Activated CD8-positive, alpha-beta memory T cell treated with anti-CD3 and anti-CD28 coated beads, Interleukin-2, amount 10 ng/mL, durations not matched to agents 7 days and 5 days (primary cell): ENCODE measurements at places on chromosomes 5 and 9. TPM values are rescaled to one million over a fixed set of nuclear protein-coding genes. Genes with fewer than 3 reads are reported as not detected.

DNA sequence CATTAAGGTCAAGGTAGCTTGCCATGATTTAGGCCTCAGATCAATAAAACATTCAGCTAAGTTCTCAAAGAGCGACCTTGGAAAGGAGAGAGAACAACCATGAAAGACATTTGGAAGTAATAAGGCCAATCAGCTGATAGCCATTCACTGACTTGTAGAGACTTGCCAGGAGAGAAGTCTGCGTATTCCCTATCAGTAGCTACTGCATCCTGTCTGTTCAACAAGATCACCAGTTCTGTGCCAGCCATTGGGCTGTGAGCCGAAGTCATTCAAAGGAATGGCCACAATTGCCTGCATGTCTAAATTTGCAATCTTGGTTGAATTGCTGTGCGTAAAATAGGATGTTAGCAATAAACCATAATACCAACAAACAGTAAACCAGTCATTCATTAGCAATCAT, 219.8 kb downstream of the FBXL7 start:
- H3K36me3 ChIP-seq: no peaks in the 10 kb centered on the region
- no peaks in the 10 kb centered on the region for H3K4me1 ChIP-seq
- H3K4me3 ChIP-seq: no peak overlapping the region
- no peak for DNase-seq
- H3K27ac ChIP-seq: no peak overlapping the region
- H3K27me3 ChIP-seq: no peaks in the 10 kb centered on the region

- H3K36me3 ChIP-seq: peaks cover 79% of the 10 kb centered on the region
- H3K27me3 ChIP-seq: no peaks in the 10 kb centered on the region
- no peak overlapping the region for H3K27ac ChIP-seq
- H3K4me3 ChIP-seq: no peak overlapping the region
- no peak for DNase-seq
These were observed 65.5 kb downstream of the ACO1 start for GRCh38 chr9:32449969-32450368.

The NOXA1 gene
- 0.53 TPM for total RNA-seq

- H3K27me3 ChIP-seq: peaks cover 55% of the 10 kb centered on the region
- no peak for DNase-seq
- no peak overlapping the region for H3K4me3 ChIP-seq
- peaks cover 7% of the 10 kb centered on the region for H3K4me1 ChIP-seq
- no peaks in the 10 kb centered on the region for H3K36me3 ChIP-seq
- H3K27ac ChIP-seq: no peak overlapping the region
These were observed 75.5 kb downstream of the TSPAN17 start for GRCh38 chr5:176722757-176723156.

DNA sequence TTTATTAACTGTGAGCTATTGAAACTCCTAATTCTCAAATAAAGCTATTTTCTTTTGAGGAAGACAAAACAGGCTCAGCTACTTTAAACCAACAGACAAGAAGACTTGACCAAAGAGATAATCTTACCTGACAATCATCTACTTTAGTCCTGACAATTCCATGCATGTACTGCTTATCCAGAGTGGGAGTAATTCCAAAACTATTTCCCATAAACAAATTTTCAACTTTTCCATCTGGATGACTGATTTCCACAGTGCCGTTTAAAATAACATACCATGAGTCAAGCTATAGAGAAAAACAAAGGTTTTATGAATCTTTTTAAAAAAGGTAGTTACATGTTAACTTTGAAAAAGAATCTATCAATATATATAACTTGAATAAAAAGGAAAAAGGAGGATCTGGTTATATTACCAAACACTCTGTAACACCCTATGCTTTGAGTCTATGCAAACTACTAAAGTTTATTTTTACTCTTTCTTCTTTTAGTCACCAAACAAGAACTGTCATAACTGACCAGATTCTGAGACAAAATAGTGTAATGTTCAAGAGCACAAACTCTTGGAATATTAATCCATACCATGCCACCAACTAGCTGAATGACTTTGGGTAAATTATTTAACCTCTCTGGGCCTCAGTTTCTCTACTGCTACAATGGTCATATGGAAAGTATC, 129.7 kb downstream of the RAPGEF6 start:
- no peaks in the 10 kb centered on the region for H3K4me1 ChIP-seq
- H3K36me3 ChIP-seq: peaks cover 38% of the 10 kb centered on the region
- H3K27me3 ChIP-seq: no peaks in the 10 kb centered on the region

The IGFBPL1 gene
- total RNA-seq: not detected

The ISL1 gene
- not detected for total RNA-seq

DNA sequence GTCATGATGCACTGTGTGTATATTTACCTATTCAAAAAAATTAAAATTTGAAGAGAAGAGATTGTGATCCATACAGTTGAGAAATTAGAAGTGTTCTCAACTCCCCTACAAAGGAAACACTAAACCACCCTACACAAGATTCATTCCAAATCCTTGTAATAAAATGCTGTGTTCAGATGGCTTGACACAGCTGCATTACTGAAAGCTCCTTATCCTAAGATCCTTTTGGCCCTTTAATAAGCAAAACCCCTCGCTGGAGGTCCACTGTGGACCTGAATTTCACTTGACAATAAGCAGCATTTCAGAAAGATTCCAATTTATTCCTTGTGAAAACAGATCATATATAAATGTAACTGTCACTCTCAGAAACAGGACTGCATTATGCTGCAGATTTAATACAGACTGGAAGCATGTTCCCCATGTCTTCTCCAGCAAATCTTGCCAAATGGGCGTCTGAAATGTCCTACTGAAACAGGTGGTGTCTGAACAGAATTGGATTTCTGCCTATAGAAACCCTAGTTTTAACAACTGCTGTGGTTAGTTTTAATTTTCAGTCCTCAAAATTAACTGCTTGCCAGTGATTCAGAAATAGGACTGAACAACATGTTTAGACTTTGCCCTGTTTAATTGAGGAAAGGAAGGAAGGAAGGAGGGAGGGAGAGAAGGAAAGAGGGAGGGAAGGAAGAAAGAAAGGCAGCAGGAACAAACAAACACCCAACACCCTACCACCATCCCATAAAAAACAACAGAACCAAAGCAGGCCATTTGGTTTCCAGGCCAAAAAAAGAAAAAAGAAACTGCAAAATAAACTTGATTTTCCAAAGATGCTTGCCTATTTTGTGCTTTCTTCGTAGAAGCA, 179.6 kb downstream of the MLLT3 start:
- H3K27ac ChIP-seq: no peak overlapping the region
- H3K27me3 ChIP-seq: no peaks in the 10 kb centered on the region
- no peak overlapping the region for H3K4me3 ChIP-seq
- H3K4me1 ChIP-seq: peaks cover 21% of the 10 kb centered on the region
- H3K36me3 ChIP-seq: peaks cover 30% of the 10 kb centered on the region

DNA sequence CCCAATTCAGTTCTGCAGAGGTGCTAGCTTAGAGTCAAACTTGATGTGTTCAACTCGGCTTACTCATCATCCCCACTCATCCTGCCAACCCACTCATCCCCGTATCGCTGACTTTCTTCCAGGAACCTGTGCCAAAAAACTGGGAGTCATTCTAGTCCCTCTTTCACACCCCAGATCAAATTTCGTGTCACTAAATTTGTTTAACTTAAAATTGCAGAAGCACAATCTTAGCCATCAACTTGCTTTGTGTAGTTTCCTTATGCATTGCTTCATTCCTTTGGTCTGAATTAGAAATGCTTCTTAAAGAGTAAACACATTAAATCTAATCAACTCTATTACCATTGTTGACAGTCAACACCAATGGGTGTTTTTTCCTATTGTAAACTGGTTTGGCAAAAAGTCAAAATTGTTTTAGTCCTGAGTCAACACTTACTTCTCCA, 162.4 kb downstream of the TTC39B start:
- H3K36me3 ChIP-seq: no peaks in the 10 kb centered on the region
- H3K27ac ChIP-seq: no peak overlapping the region
- peaks cover 1% of the 10 kb centered on the region for H3K4me1 ChIP-seq
- H3K4me3 ChIP-seq: no peak overlapping the region
- peaks cover 10% of the 10 kb centered on the region for H3K27me3 ChIP-seq
- no peak for DNase-seq

DNA sequence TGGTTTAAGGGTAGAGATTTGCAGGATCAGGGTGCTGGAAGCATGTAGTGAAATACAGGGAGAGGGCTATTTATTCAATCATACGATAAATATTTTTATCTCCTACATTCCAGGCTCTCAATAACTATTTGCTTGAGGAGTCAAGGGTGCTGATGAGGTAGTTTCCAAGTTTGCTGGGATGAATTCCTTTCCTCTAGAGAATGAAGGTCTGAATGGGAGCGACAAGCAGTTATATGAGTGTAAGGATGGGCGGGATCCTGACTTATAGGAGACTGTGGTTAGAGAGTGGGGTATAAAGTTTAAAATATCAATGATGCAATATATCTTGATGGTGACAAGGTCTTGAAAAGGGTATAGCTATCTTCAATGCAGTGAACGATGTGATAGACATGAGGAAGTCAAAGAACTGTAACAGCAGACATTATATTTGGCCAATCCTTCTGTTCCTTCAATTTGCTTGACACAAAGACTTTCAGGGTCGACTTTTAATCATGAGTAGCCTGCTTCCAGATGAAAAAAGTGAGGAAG, 201.1 kb upstream of the HAPLN1 start:
- DNase-seq: no peak
- no peaks in the 10 kb centered on the region for H3K4me1 ChIP-seq
- H3K27ac ChIP-seq: no peak overlapping the region
- no peaks in the 10 kb centered on the region for H3K27me3 ChIP-seq
- no peak overlapping the region for H3K4me3 ChIP-seq
